ENCODE measurements at places on chromosomes 16 and 17.

GRCh38 chr16:55664786-55665407 lies 9.1 kb downstream of the SLC6A2 start:
- no peak for DNase-seq

- peak; percentile 25 for DNase-seq
These were observed 32.4 kb downstream of the DCAKD start for GRCh38 chr17:45018848-45019711.

DNA sequence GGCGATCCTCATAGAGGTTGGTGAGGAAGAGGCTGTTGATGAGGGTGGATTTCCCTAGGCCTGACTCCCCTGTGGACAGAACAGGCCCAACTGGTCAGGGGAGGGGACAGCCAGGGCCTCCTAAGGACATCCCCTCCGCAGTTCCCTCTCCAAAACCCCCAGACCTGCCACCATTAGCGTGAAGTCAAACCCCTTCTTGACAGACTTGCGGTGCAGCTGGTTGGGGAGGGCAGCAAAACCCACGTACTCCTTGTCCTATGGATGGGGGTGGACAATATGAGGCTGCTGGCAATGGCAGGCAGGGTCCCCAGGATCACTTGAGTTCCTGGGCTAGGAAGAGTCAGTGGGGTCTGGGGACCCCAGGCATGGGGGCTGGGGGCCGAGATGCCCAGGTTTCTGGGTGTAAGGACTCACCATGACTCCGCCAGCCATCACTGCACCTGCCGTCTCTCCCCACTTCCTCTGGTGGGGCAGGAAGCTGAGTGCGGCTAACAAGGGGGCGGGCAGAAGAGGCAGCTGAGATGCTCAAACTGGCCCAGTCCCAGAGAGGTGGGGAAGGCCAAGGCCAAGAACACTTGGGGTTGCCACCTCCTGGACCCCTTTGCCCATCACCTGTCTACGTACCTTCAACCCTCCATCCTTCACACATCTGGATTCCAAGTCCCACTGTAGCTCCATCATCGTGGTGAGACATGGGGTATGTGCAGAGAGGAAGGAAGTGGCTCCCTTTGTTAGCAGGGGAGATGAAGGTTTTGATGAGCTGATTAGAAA lies at the start of gene SEPTIN1:
TSS of gene SEPTIN1 (minus strand) at position 451 of the 771 bp plus-strand sequence. CDS start at position 432, 19 bp downstream.
- DNase-seq, result peak; percentile 65

DNA sequence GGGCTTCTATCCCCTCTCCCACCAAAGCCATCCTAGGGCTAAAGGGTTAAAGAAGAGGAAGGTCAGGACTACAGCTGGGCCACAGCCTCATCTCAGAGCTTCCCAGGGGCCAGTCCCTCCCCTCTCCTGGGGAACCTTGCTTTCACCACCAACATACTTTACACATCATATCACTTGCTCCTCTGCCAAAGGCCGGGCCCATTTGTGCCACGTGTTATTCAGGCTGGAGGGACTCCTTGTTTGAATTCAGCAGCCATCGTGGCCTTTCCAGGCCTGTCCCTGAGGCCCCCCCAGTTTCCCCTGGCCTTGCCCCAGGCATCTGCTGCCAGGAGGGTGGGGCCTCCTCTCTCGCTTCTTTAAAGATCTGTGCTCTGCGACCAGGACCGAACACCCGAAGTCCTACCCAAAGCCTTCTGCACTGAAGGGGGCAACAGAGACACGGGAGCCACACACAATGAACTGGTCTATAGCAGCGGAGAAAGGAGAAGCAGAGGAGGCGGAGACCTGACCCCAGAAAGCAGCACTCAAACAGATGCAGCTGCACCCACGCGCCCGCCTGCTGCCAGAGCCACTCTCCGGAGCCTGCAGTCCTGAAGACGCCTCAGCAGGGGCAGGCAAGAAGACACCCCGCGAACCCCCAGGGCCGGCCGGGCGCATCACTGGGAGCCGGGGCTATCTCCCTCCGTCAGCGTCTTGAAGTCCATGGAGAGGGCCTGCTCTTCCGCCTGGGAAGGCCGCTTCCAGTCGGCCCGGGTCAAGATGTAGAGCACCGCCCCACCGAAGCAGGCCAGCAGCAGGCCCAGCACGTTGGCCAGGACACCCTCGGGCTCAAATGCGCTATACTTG lies 12.1 kb downstream of the CYB561 start:
- DNase-seq, result no peak

DNA sequence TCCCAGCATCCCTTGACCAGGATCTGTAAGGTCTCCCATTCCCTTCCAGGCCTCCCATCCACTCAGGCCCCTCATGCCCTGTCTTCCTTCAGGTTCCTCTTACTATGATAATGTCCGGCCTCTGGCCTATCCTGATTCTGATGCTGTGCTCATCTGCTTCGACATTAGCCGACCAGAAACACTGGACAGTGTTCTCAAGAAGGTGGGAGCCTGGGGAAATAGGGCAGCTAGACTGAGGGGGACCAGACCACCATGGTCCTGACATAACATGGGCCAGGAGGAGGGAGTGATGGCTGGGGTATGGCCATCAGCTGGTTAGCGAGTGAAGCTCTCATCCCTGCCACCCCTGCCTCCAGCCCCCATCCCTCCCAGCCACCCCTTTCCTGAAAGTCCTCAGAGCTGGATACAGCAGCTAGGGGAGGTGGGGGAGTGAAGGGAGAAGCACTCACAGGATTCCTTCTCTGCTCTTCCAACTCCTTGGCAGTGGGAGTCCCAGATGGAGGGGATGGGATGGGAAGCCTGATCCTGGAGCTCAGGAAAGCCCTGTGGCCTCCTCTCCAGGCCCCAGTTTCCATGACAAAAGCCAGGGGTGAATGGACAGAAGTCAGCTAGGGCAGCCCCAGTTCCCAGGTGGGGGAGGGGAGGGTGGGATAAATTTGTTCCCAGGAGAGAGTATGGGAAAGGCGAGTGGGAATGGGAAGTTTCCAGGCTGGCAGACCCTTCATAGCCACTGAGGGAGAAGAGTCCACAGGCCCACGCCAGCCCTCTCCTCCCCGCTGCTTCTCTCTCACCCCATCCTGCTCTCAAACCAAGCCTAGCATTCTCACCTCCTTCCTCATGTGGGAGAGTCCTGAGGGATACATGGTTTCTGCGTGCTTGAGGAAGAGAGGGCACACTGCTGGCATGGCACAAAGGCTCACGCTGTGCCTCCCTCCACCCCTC lies 2.3 kb downstream of the RND2 start:
- DNase-seq, result no peak

DNA sequence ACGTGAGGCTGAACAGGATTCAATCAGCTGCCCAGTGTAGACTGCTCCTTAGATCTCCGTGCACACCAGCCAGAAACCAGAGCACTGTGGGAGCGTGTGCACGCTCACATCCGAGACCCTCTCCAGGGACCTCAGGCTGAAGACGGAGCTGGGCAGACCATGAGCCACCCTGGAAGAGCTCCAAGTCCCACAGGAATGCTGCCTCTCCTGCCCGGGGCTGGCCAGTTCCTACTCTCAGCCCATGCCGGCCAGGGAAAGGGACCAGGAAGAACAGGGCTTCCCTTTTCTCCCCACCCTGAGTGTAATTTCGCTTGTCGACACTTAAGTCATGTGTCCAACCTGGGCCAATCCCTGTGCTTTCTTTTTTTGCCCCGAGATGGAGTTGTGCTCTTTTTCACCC lies 6.9 kb downstream of the ALYREF start:
- no peak for DNase-seq

DNA sequence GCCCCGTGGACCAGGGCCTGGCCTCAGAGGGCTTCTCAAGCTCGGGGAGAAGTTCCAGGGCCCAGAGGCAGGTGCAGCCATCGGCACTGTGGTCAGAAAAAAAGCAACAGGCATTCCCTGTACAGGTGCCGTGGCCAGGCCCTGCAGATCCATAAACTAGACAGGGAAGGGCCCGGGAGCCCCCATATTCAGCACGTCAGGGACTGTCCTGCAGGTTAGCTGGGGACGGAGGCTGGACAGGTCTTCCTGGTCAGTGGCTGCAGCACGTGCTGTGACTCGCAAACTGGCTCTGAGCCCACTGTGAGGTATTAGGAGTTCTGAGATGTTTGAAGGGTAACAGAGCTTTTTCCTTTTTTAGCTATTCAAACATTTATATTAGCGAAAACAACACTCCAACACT lies 15.0 kb upstream of the C16orf95 start:
- DNase-seq, result no peak

DNA sequence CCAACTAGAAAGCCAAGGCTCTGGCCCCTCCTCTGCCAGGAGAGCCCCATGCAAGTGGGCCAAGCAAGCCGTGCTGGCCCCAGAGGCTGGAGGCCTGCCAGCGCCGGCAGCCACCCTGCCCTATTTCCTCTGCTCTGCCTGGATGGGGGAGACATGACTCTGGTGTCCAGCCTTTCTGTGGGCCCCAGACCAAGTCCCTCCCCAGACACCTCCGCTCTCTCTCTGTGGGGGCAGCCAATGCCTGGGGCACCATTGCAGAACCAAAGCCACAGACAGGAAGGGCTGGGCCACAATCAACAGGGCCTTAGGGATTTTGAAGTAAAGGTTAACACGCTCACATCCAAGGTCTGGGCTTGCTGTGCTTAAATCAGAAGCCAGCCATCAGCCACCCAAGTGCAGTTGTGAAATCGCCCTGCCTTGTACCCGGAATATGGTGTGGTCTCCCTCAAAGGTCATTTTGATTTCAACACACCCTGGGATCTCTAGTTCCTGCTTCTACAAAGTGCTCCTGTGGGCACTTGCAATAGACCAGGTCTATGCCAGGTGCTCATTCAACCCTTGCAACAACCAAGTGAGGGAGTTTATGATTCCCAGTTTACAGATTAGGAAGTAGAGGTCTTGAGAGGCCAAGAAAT lies 63.5 kb upstream of the TEX2 start:
- no peak for DNase-seq

DNA sequence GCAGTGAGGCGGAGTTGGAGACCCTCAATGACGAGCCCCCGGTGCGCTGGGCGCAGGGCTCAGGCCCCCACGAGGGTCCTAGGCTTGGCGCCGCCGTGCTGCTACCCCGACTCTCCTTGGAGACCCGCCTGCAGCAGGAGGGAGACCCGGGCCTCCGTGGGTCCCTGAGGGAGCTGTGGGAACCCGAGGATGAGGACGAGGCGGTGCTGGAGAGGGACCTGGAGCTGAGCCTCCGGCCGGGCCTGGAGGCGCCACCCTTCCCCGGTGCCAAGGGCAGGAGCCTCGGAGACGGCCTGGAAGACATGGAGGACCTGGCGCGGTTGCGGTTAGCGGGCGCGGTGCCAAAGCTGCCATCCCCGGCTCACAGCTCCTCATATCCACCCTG lies 2.3 kb downstream of the MYO15B start:
- no peak for DNase-seq

GRCh38 chr17:78550464-78550863 lies 26.7 kb downstream of the DNAH17 start:
- no peak for DNase-seq

GRCh38 chr16:86732621-86733295 lies 154.4 kb downstream of the FOXL1 start:
- no peak for DNase-seq

GRCh38 chr16:11667824-11668622 lies at the start of gene SNN:
TSS of gene SNN (plus strand) at chr16:11668455. CDS start at chr16:11676060, 7,605 bp downstream.
- peak; percentile 82 for DNase-seq

- DNase-seq, result no peak
These were observed 19.8 kb downstream of the CYB561 start for GRCh38 chr17:63426041-63426916.

DNA sequence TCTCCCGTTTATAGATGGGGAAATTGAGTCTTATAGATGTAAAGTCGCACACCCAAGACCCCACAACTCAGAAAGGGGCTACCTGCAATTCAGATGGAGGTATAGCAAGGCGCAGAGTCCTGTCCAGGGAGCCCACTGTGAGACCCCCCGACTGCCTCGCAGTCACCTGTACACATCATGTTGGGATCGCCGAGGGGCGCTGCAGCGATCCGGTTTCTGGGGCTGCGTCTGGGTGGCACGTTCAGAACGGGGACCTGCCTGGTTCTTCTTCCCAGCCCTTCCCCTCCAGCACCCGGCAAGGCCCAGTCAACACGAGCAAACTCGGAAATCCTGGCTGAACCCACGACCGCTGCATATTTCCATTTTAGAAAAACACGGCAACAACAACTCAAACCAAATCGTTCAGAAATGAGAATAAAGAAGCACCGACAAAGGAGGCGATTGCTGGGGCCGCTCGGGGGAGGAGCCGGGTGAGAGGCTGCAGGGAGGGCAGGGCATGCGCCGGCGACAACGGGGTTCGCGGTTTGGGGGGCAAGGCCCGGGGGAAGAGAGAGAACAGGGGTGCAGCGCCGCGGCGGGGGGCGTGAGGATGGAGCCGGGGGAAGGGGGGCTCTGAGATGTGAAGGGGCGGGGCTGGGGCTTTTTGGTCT lies 643 bp downstream of the HSDL1 start:
- DNase-seq, result peak; percentile 25

DNA sequence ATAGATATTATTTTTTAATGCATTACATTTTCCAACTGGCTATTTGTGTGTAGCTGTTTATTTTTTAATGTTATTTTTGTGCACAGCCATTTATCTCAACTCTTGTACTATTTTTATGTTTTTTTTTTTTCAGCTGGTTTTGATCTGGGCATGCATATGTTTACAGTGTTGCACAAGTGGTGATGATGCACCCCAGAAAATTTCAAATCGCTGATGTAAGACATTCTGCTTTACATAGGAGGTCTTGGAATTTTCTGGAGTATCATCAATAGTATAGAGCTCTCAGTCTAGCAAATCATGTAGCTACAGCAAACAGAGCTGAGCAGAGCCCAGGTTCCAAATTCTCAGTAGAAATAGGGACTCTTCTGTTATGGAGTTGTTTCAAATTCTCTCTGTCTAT lies 30.2 kb downstream of the CACNG5 start:
- no peak for DNase-seq

- DNase-seq, result no peak
These were observed 993 bp downstream of the ERN1 start for GRCh38 chr17:64128787-64129514.

DNA sequence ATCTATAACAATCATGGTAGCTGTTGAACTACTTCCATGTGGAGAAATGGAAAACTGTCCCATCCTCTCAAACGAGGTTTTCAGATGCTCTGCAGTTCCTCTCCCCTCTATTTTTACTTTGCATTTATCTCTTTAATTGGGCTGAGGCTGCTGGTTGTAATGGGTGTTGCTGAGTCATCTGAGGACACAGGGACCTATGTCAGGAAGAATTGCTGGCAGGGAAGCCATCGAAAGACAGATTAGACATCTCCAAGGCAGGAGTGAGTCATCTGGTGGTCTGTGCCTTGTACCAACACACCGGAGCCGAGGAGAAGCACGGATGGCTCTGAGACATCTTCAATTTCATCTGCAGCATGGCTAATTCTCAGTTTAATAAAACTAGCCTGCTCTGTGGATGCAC lies 394.5 kb downstream of the GRIN2A start:
- DNase-seq, result no peak

DNA sequence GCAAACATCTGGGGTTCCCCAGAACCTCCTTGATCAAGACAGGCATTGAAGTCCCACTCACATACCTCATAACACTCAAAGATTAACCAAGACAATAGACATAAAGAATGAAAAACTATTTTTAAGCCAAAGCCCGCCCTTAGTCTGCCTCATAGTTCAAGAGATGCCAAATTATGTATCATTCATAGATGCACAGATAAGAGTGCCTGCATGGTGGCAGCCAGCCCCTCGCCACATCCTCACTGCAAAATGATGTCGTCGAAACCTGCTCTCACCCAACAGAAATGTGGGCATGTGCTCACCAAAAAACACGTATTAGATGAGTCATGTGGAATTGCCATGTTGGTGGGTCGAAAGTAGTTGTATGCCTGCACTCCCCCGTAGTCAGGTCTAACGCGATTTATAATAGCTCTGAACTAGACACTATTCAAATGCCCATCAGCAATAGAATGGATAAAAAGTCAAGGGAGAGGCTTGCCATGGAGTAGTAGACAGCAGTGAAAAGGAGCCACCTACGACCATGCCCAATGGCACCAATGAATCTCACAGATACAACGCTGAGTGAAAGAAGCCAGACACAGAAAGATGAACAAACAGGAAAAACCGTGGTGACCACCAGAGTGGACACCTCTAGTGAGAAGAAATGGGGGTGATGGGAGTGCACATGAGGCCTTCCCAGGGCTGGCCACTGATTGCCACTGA lies 64.8 kb downstream of the C16orf95 start:
- DNase-seq, result no peak
